Midbrain (tissue), 1 donor: ENCODE measurements at places on chromosomes 5 and 9.
A peak's percentile ranks its signal among the peaks of the same experiment; 100 is the strongest.

- DNase-seq, result no peak
These were observed 27.9 kb upstream of the CTNNA1 start for GRCh38 chr5:138725153-138725817.

GRCh38 chr9:2664174-2665065, 42.8 kb downstream of the VLDLR start:
- no peak for DNase-seq

GRCh38 chr5:75654693-75655295, 43.5 kb downstream of the ANKDD1B start:
- no peak for DNase-seq

DNA sequence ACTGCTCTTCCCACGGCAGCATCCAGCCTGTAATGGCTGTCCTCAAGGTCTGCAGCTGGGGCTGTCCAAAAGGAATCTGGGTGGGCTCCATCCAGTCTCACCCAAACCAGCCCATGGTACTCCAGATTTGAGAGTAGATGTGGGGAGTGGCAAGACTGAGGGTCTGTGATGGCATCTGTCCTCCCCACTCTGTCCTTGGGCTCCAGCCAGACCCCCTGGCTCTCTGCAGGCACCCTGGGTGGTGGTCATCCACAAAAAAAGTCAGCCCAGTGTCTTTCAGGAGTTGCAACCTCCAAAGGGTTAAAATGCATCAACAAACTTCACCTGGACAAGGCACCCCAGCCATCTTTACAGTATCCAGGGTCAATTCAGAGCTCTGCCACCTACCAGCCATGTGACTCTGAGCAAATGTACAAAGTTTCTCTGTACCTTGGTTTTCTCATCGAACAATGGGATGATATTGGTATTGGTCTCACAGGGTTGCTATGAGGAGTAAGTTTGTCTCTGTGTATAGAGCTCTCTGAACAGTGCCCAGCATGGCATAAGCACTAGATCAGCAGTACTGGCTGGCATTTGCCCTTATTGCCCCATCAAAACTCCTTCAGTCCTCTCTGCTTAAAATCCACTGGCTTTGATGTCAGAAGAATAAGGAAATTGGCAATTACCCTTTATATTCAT, 7.3 kb upstream of the S1PR3 start:
- DNase-seq, result no peak

DNA sequence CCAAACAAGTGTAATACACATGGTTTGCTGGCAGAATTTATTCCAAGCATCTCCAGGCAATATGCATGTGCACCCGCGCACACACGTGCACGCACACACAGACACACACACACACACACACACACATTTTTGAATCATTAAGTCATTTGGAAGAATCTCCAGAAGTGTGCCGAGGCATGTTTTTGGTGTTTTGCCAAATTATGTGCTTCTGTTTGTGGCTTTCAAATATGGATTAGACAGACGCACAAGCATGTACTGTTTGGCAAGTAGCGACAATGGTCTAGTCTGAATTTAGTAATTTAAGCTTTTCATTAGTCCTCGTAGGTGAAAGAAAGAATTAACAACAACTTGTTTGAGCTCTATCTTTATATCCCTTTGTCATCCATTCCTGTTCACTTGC, 36.7 kb downstream of the NFIB start:
- DNase-seq, result no peak

DNA sequence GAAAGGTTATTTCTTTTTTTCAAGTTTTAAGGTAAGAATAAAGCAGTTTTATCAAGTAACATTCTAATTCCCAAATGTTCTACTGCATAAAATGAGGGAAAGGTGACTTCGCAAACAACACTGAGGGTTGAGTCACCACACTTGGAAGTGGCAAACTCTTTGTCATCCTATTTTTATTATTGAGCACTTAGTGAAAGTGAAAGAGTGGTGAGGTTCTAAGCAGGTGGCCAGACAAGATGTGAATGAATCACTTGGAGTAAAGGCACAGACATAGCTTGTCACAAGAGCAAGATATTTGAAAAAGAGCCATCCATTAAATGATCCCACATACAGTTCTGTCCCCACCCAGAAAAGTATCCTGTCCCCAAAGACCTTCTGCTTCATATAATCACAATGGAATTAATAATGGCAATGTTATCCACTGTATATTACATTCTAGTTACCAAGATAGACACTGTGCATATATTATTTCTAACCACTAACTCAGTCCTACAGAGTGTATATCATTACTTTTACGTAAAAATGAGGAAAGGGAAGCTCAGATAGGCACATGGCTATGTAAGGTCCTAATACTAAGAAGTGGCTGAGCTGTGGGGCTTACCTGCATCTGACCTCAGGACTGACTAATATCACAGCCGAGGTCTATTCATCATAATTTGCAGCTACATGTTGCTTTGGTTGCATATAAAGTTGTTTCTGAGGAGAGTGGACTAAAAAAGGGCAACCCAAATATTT, 730.4 kb upstream of the MEF2C start:
- DNase-seq, result no peak

GRCh38 chr9:2173170-2173569, 158.0 kb downstream of the SMARCA2 start:
- DNase-seq, result no peak

GRCh38 chr5:67290655-67291054, 94.1 kb upstream of the CD180 start:
- DNase-seq, result no peak

- no peak for DNase-seq
These were observed 1021.2 kb downstream of the NR2F1-AS1 start for GRCh38 chr5:92559781-92560180.

- DNase-seq, result no peak
These were observed 25.8 kb downstream of the HAVCR1 start for GRCh38 chr5:157033071-157033583.

DNA sequence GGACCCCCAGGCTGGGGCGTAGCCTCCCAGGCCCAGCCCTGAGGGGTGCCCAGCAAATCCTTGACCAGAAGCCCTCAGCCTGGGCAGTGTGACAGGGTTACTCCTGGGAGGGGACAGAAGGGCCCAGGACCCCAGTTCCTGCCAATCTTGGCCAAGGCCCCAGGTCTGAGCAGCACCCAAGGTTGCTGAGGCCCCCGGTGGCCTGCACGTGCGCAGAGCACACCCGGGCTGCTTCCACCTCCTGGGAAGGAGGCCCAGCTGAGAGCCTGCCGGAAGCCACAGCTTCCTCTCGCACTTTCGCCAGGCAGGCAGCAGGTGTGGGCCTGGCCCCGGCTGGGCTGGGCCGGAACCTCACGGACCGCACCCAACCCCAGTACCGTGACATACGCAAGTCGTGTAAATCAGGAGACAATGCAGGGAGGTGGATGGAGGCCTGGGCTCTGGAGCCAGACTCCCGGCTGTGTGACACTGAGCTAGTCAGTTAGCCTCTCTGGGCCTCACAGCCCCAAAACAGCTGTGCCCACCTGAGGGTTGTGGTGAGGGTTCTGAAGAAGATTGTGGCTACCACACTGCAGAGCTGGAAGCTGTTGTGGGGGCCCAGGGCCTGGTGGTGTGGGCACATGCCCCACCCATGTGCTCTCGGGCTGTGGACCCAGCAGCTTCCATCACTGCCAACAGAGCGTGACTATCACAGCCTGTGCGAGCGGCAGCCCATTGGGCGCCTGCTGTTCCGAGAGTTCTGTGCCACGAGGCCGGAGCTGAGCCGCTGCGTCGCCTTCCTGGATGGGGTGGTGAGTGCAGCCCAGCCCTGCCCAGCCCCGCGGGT, 5.1 kb downstream of the GRK6 start:
- no peak for DNase-seq

DNA sequence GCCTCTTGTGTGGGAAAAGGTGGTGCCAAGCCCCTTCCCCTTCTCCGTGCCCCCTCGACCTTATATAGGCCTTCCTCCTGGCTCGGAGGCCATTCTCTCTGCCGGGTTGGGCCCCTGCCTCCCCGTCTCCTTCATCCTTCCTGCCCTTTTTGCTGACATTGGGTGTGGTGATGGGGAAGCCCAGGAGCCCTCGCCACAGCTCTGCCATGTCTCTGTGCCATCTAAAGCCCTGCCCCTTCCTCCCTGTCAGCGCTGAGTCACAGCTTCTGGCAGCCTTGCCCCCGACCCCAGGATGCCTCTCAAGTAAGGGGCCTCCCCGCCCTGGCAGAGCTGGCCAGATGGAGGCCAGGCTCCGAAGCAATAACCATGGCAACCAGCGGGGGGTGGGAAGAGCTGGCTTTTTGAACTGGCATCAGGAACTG, 30.4 kb downstream of the JADE2 start:
- peak; percentile 11 for DNase-seq

GRCh38 chr5:151068433-151069197, 12.2 kb downstream of the TNIP1 start:
- DNase-seq, result no peak

DNA sequence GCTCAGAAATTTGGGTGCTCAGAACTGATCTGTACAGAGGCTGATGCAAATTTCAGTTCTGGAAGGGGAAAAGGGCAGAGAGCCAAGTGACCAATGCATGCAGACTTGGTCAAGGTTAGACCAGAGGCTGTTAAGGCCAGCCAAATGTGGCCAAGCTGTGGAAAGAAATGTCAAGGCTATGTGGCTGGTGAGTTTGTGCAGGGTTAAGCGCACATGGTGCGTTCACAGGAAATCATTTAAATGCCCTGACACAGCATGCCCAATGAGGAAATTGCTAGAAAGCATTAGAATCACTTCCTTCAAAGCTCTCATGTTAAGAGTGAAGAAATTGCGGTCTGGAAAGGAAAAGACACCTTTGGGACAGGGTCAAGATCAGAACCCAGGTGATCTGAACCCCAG, 58.0 kb downstream of the PTPN3 start:
- DNase-seq, result peak; percentile 9

GRCh38 chr9:37156781-37157356, 36.5 kb downstream of the ZCCHC7 start:
- DNase-seq, result no peak

GRCh38 chr5:74205767-74206578, 434.6 kb downstream of the ENC1 start:
- no peak for DNase-seq

DNA sequence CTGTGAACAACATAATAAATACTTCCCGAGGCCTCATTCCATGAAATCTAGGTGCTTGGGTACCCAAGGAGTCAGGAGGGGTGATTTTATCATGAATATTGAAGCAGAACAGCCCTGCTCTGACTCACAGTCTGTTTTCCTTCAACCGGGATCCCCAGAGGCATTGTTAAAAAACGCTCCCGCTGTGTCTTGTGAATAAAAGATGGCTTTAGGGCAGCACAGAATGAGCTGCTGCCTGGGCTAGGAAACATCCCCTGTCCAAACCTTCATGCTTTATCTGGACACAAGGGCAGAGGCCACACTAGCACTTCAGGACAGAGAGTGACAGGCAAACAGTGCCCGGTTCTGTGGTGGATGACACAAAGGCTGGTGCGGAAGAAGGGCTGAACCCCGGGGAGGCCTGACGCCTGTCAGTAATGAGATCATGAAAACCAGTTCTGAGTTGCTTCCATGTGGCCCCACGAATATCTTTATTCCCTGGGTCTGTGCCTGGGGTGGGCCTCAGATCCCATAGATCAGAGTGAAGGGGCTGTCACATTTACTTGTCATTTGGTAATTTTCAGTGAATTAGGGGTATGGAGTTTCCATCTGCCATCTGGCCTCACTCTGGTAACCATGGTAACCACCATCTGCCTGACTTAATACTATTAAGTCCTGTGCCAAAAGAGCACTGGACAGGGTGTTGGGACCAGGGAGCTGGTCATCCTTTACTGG, 2.6 kb downstream of the IGFBPL1 start:
- DNase-seq, result no peak

DNA sequence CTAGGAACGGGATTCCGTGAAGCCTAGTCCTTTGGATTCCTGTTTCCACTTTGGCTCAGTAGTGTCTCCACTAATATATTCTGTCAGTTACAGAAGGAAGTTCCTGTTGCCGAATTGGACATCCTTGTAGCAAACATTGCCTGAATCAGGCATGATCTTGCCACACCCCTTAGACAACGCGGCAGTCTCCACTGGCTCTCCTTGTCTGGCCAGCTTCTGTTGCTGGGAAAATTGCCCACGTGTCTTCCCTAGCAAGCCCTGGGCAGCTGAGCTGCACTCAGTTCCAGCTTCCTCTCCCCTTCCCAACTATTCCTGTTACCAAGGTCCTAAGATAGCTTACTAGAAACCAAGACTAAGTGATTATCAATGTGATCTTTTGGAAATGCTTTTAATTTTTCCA, 316.6 kb upstream of the RIOK2 start:
- no peak for DNase-seq

DNA sequence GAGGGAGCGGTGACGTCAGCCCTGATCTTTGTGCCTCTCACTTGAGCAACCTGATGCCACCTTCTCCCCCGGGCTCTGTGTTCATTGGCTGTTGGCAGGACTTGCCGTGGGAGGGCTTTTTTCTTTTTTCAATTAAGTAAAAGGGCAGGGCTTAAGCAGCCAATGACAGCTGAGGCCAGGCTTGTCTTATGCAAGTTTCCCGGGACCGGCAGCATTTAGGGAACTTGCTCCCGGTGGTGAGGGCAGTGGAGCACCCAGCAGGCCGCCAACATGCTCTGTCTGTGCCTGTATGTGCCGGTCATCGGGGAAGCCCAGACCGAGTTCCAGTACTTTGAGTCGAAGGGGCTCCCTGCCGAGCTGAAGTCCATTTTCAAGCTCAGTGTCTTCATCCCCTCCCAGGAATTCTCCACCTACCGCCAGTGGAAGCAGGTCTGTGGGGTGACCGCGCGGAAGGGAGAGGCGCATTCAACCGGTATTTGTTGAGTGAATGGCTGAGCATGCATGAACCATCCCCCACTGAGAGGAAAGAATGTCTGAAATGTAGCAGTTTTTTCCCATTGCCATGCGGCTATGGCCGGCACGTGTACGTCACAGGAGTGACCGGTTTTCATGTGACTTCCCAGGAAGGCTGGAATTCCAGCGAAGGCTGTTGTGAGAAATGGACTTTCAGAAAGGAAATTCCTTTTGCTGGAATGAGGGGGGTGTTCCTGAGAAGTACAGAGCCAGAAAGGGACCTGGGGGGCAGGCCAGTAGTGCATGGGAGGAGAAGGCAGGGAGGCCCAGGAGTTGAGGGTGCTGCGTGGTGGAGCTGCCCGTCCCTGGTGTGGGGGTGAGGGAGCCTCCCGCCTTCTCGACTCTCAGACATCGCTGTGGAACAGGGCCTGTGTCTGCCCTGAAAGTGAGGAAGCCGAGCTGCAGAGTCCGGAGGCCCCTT, 29.0 kb downstream of the PTGES2 start:
- peak; percentile 75 for DNase-seq

DNA sequence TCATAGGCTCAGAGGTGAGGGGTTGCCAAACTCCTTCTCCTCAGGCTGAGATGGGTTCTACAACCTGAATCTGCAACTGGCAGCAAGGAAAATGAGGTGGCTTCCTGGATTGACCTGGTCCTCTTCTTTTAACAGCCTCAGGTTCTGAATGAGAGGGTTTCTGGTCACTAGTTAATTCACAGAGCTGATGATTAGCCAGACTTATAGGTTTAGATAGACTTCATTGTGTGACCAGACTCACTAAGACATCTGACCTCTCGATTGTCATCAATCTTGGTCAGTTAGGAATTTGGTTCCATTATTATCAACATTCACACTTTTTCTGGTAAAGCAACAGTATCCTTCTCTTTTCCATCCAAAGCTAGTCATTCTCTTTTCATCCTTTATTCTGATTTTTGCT, 257.9 kb downstream of the PAPPA start:
- no peak for DNase-seq

GRCh38 chr5:57805732-57806131, 323.1 kb upstream of the ACTBL2 start:
- no peak for DNase-seq
